Activated B cell treated with CpG ODN at 0.5 μM for 24 hours (primary cell): ENCODE measurements at places on chromosomes 6 and 20.

- no peak for DNase-seq
Observed at GRCh38 chr6:146855889-146856288, 257.1 kb downstream of the ADGB start.

DNA sequence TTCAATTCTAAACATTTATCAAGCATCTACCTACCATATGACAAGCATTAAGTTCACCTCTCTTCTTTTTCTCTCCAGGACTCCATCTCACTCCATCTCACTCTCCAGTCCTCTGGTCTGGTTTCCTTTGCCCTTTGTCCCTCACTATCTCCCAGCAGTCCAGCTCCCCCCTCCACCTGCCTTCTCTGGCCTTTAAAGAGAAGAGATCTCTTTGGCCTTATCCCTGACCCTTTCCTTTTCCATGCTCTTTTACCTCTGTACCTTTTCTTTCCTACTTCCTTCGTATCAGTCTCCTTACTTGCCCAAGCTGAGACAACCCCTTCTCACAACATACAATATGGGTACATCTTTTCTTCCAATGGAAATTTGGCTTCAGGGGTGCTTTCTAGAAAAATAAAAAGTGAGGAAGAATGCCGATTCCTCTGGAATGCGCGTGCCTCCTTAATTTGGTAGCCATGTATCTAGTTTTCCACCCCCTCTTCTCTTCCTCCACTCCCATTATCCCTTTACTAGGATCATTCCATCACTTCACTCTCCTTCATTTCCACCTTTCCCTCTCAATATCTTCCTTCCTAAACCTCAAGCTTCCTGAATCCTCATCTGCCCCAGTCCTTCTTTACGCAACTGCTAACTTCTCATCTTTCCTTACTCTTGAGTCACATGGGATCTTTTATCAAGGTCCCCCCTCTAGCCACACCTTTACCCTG is 745 bp upstream of the AGPAT1 start:
- no peak for DNase-seq

DNA sequence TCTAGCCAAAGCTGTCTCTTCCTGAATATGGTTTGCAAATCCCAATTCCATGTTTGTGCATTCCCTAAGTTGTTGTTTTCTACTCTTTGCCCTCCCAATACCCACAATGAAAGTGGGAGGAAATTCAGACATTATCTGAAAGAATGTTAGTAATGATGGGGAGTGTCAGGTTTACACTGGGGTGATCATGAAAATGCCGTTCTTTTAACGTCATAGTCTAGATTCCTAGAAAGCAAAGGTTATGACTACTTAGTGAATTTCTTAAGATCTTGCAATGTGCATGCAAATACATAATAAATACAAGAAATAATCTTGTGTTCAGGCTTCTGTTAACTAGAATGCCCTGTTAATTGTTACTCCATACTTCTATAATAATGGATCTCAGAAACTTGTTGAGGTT is 101.0 kb downstream of the LCA5 start:
- no peak for DNase-seq

GRCh38 chr20:51966296-51966971 is 164.1 kb upstream of the SALL4 start:
- no peak for DNase-seq

DNA sequence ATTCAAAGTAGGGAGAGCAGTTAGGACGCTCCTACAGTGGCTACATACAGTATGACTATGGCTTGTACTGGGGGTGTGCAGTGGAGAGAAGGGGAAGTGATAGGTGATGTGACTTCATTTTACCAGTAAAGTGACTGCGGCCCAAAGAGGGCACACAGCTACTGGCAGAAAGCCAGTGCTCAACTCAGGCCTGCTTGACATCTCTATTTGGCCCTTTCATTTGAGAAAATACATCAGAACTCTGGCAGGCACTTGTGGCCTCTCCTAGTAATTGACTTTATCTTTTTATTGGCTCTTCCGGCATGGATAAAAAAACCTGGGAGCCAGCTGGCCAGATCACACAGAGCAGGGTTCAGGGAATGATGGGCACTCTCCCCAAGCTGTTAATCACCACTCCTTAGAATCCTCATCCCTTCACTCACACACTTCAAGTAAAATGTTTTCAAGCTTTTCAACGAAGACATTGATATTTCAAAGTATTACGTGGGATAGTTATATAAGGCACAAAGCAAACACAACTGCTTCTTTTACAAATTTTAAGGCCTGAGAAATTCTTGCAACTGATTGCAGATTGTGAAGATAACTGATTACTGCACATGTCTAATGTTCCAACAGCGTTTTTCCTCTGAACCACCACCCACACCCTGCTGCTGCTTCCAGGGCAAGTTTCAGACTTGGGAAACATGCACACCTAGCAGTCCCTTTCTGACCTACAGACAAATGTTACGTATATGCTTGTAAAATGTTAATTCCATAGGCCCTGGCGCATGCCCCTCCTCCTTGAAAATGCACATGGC is 73.5 kb downstream of the TNFRSF21 start:
- no peak for DNase-seq

GRCh38 chr6:167574431-167575151 is 249.7 kb downstream of the TTLL2 start:
- no peak for DNase-seq

- DNase-seq, result no peak
Observed at GRCh38 chr20:48797275-48797825, 30.4 kb downstream of the PREX1 start.

GRCh38 chr6:21348504-21349195 is 244.9 kb upstream of the SOX4 start:
- DNase-seq, result no peak

DNA sequence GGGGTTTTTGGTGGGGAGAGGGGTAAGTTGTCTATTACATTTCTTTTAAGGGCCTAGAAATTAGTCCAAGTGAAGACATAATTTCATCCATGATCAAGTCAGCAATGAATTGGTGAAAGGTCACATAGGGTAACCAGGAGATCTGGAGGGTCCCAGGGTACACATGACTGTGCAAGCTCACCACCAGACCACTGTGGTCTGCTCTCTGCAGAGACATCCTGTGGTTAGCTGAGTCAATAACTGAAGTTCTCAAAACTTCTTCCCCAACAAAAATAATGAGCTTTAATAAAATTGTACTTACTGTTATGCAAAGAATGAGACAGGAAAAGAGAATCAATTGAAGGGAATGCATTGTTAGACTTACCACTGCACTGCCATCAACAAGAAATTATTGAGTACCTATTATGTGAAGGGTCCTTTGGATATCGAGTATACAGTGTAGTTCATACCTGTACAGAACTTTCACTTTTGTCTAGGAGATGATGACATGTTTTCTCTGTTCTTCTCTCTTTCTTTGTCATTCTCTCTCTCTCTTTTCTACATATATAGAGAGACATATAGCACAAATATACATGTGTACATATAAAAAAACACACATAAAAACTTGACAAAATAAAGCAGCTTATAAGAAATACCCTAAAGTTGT is 209.8 kb downstream of the GJA1 start:
- no peak for DNase-seq

DNA sequence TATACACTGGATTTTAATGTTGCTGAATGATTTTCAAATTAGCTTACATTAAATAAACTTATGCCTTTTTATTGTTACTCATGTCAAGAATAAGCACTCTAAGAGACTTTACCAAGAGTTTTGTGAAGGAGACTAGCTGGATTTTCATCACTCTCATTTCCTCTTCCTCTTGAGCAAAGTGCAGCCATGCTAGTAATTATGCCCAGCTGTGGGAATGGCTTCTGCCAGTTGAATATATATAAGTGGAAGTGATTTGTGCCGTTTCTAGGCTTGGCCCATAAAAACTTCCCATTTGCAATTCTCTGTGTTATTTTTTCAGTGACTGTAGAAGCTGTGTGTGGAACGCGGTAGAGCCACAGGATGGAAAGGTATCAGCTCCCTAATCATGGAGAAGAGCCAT is 255.8 kb downstream of the HDGFL1 start:
- DNase-seq, result no peak

DNA sequence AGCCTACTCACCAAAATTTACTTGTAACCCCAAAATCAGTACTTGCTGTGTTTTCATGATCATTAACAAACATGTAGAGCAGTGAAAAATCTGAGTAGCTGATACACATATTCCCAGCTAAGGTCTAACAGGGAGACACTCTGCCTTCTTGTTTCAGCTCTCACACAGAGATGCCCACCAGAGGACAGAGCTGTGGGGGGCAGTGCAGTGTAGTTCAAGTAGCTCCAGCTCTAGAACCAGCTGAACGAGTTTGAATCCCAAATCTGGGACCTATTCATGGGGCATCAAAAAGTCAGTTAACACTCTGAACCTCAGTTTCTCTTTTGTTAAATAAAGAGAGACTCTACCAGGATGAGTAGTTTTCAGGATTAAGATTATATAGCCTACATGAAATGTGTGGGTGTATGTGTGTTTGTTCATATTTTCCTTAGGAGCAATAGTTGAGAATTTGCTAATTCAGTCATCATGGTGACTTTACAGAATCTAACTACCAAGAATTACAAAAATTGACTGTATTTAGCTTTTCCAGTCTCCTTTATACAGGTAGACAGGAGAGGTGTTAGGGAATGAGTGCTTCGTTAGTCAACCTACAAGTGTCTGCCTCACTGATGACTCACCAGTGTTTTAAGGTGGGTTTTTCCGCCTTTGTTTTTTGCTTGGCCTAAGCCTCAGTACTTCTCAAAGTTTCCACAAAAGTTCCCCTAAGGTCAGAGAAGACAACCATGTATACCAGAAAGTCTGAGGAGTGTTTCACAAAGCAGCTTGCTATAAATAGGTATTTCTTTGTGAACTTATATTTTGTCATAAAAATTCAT is 164.0 kb upstream of the RUNX2 start:
- no peak for DNase-seq

- DNase-seq, result peak; percentile 55
Observed at GRCh38 chr20:48912065-48912464, 9.4 kb upstream of the ARFGEF2 start.

DNA sequence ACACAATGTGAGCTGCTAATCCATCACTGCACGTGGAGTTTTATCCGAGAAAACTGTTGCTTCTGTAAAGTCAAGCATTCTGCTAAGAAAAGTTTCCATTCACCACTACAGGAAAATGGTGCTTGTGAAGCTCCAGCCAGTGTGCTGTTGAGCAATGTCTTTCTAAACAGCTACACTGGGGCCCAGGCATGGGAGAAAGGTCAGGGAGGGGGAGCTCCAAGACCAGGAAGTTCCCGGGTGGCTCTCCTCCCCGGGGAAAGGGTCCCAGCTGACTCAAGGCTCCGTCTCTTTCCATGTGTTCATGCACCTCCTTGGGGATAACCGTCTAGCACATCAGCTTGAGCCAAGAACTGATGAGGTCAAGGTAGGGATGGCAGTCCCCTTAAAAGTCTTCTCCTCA is 20.5 kb downstream of the RPP40 start:
- DNase-seq, result no peak

DNA sequence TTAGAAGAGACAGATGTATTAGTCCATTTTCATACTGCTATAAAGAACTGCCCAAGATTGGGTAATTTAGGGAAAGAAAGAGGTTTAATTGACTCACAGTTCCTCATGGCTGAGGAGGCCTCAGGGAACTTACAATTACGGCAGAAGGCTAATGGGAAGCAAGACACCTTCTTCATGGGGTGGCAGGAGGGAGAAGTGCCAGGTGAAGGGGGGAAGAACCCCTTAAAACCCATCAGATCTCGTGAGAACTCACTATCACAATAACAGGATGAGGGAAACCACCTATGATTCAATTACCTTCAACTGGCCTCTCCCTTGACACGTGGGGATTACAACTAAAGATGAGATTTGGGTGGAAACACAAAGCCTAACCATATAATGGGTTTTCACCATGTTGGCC is 28.9 kb upstream of the PNRC1 start:
- DNase-seq, result no peak

GRCh38 chr6:13243033-13243432 is 85.3 kb downstream of the TBC1D7 start:
- DNase-seq, result no peak

GRCh38 chr6:45450831-45451230 is 73.1 kb upstream of the SUPT3H start:
- no peak for DNase-seq

DNA sequence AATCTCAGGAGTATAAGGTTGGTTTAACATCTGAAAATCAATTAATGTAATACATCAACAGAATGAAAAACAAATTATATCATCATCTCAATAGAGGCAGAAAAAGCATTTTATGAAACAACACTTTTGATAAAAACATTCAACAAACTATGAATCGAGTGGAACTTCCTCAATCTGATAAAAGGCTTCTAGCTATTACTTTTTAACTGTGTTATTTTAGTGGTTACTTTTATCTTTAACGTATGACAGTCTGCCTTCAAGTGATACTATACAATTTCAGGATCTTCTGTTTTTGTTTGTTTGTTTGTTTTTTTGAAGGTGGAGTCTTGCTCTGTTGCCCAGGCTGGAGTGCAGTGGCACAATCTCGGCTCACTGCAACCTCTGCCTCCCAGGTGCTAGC is 73.7 kb downstream of the ZFAND3 start:
- no peak for DNase-seq

- DNase-seq, result no peak
Observed at GRCh38 chr20:44522841-44523240, 971 bp upstream of the SERINC3 start.

GRCh38 chr6:36224918-36225461 is 28.4 kb downstream of the BRPF3 start:
- no peak for DNase-seq

DNA sequence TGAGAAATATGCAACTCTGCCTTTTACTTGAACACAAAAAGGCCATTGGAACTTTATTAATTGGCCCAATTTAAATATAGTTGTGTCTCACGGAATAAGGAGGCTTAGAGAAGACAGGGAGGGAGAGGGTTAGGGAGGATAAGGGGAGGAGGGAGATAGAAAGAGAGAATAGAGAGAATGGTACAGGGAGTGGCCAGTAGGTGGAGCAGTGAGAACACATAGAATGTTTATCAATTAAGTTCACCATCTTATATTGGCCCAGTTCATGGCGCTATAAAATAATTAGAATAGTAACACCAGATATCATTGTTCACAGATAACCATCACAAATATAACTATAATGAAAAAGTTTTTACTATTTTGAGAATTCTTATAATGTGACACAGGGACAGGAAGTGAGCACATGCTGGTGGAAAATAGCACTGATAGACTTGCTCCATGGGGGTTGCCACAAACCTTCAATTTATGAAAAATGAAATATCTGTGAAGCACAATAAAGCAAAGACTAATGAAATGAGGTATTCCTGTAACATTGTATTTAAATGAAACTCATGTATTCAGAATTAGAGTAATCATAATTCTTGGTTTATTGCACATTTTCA is 374.1 kb upstream of the MANEA start:
- DNase-seq, result no peak

- no peak for DNase-seq
Observed at GRCh38 chr6:37569743-37570481, 70.2 kb upstream of the CCDC167 start.

DNA sequence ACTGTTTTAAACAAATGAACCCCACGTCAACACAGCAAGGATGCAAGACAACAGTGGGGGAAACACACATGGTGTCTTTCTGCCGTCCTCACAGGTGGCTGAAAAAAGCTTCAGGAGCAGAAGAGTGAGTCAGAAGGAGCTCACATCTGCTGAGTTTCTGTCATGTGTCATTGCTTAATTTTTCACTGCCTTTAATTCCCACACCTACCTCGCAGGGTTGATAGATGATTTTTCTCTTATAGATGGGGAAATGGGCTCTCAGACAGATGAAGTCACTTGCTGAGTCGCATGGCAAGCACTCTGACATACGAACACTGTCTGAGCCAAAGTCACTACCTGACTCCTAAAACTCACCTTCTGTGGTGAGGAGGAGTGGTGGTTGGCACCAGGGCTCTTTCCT is 28.3 kb upstream of the CARMIL1 start:
- DNase-seq, result no peak

- DNase-seq, result no peak
Observed at GRCh38 chr6:33206027-33206863, 1.8 kb downstream of the HSD17B8 start.
